Heart left ventricle (tissue), 16 donors: ENCODE measurements at places on chromosomes 2 and 18. TPM values are rescaled to one million over a fixed set of nuclear protein-coding genes. Genes with fewer than 3 reads are reported as not detected.

DNA sequence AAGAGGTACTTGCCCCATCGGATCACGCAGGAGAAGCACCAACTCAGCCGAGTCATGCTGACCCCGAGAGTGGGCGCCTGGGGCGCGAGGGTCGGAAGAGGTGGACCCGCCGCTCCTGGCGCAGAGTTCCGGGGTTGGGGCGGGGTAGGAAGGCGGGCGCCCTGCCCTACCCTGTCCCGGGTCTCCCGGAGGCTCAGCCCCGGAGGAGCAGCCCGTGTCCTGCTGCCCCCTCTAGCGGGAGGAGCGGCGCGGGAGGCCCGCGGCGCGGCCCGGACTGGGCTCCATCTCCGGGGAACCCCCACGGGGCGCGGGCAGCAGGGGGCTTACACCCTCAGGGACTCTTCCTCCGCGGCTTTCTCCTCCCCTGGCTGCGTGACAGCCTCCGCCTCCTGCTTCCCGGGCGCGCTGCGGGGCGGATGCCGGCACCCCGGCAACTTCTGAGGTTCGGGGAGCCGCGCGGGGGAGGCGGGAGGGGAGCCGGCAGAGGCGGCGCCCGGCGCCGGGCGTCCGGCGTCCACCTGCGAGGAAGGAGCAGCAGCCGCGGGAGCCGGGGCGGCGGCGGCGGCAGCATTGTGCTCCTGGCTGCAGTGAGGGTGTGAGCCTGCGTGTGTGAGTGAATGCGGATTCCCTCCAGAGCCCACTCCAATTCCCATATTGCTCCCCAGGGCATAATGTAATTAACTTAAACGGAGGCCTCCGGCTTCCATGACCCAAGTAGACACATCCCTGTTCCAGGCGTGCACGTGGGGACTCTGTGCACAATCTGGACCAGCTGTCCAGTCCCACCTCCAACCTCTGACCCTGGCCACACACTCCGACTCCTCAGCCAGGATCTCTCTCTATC, 7.6 kb upstream of the TNS1 start:
- H3K27ac ChIP-seq, result no peak overlapping the region
- peaks cover 14% of the 10 kb centered on the region for H3K4me1 ChIP-seq
- H3K4me3 ChIP-seq, result peak overlapping the region; percentile 65
- peaks cover 20% of the 10 kb centered on the region for H3K27me3 ChIP-seq
- H3K36me3 ChIP-seq, result no peaks in the 10 kb centered on the region

GRCh38 chr2:165720511-165720910, 73.5 kb downstream of the GALNT3 start:
- no peaks in the 10 kb centered on the region for H3K36me3 ChIP-seq
- H3K27ac ChIP-seq, result no peak overlapping the region
- H3K4me3 ChIP-seq, result no peak overlapping the region
- H3K4me1 ChIP-seq, result no peaks in the 10 kb centered on the region
- H3K27me3 ChIP-seq, result peaks cover 10% of the 10 kb centered on the region
- no peak for DNase-seq

POTEI gene
- not detected for total RNA-seq

DNA sequence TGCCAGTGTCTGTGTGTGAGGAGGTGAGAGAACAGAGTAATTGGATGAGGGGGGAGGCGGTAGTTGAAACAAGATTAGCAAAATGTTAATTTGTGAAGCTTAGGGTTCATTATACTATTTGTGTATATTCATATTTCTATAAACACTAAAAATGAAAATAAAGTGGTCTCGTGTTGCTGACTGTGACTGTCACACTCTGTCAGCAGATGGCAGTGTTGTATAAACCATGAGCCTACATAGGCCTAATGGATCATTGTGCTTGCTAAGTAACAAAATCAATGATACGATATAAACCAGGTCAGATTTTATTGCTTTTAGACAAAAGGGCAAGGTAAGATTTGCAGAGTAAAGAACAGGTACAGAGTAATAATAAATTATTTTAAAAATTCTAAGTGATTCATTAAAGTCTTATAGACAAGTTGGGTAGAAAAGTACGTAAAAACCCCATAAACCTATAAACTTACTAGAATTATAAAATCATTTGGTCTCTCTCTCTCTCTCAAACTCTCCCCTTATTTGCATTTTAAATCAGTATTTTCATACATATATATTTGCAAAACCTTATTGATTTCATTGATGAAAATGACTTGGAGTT, 182.7 kb downstream of the RPIA start:
- no peaks in the 10 kb centered on the region for H3K27me3 ChIP-seq
- H3K4me3 ChIP-seq, result no peak overlapping the region
- no peaks in the 10 kb centered on the region for H3K4me1 ChIP-seq
- H3K36me3 ChIP-seq, result no peaks in the 10 kb centered on the region
- no peak overlapping the region for H3K27ac ChIP-seq

FBXO41 gene
- total RNA-seq, result 0.57 TPM

DNA sequence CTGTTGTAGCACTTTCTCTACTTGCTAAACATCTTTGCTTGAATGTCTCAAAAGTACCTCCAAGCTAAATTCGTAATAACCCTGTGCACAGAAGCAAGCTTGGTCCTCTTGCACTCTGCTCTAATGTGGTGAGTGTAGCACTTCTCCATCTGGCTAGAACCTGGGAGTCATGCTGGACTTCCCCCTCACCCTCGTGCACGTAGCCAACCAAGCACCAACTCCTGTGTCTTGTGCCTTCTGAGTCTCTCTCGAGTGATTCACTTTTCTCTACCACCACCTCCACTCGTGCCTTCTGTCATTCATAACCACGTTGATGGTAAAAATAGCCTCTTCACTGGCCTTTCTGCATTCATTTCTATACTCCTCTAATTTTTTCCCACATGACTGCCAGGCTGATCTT, 91.9 kb upstream of the KCNE4 start:
- H3K36me3 ChIP-seq, result no peaks in the 10 kb centered on the region
- H3K27me3 ChIP-seq, result no peaks in the 10 kb centered on the region
- H3K4me1 ChIP-seq, result no peaks in the 10 kb centered on the region
- no peak for DNase-seq
- H3K4me3 ChIP-seq, result no peak overlapping the region
- H3K27ac ChIP-seq, result no peak overlapping the region

- peaks cover 5% of the 10 kb centered on the region for H3K27me3 ChIP-seq
- H3K4me1 ChIP-seq, result no peaks in the 10 kb centered on the region
- no peak for DNase-seq
- H3K36me3 ChIP-seq, result no peaks in the 10 kb centered on the region
- no peak overlapping the region for H3K4me3 ChIP-seq
Measured at GRCh38 chr2:26840937-26841610, 6.9 kb upstream of the DPYSL5 start.

DNA sequence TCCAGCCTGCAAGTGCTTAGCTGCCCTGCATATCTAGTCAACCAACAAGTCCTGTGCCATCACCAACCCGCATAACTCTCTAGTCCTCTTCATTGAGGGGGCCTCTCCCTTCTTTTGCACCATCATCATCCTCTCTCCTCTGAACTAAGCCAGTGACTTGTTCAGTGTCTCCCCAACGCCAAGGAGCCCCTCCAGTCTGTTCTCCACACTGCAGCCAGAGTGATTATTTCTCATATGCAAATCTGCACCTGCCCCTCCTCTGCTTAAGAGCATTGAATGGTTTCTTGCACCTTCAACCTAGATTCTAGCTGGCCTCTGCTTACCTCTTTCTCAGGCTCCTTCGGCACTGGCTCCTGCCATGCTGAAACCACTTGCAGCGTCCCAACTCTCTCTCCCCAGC, 141.8 kb downstream of the FAM161A start:
- H3K27me3 ChIP-seq, result no peaks in the 10 kb centered on the region
- DNase-seq, result no peak
- no peaks in the 10 kb centered on the region for H3K36me3 ChIP-seq
- H3K4me1 ChIP-seq, result no peaks in the 10 kb centered on the region
- H3K4me3 ChIP-seq, result no peak overlapping the region
- no peak overlapping the region for H3K27ac ChIP-seq

- DNase-seq, result no peak
- no peaks in the 10 kb centered on the region for H3K4me1 ChIP-seq
- no peaks in the 10 kb centered on the region for H3K27me3 ChIP-seq
- no peak overlapping the region for H3K4me3 ChIP-seq
- no peak overlapping the region for H3K27ac ChIP-seq
Measured at GRCh38 chr18:68056936-68057335, 540.4 kb upstream of the DSEL start.

DNA sequence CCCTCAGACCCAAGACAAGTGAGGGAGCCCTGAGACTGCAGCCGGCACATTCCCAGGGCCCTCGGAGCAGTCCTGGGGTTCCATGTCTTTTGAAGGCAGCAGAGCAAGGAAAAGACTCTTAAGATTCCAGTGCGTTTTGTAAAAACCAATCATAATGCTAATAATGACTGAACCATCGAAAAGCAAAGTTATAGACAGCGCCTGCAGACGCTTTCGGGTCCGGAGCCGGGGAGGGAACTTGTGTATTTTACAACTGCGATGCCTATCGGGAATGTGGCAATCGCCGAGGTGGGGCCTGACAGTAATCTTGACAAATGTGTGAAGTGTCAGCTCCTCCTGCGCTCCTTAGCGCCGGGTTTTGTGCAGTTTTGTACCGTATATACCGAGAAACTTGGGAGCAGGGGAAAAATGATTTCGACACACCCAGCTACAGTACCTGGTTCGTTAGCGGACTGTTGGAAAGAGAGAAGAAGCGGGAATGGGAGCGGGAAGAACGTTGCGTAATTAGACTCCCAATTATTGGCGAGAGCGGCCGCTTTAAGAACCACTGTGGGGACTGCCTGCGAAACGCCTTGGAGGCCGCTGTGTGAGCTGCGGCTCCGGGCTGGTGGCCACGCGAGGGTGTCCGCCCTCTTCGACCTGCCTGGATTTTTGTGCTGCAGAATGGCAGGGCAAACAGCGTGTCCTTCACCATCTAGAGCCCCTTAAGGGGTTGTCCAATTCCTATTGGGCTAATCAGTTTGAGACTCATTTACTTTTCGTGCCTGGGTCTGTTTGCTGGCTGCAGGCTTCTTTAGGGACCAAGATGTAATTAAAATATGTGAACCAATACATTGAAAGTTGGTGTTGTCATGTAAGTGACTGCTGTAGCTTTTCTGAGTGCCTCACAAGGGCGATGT, 2.4 kb downstream of the EPAS1 start:
- H3K36me3 ChIP-seq, result no peaks in the 10 kb centered on the region
- H3K4me1 ChIP-seq, result peaks cover 38% of the 10 kb centered on the region
- peak overlapping the region; percentile 99 for H3K4me3 ChIP-seq
- peak overlapping the region; percentile 96 for H3K27ac ChIP-seq

DNA sequence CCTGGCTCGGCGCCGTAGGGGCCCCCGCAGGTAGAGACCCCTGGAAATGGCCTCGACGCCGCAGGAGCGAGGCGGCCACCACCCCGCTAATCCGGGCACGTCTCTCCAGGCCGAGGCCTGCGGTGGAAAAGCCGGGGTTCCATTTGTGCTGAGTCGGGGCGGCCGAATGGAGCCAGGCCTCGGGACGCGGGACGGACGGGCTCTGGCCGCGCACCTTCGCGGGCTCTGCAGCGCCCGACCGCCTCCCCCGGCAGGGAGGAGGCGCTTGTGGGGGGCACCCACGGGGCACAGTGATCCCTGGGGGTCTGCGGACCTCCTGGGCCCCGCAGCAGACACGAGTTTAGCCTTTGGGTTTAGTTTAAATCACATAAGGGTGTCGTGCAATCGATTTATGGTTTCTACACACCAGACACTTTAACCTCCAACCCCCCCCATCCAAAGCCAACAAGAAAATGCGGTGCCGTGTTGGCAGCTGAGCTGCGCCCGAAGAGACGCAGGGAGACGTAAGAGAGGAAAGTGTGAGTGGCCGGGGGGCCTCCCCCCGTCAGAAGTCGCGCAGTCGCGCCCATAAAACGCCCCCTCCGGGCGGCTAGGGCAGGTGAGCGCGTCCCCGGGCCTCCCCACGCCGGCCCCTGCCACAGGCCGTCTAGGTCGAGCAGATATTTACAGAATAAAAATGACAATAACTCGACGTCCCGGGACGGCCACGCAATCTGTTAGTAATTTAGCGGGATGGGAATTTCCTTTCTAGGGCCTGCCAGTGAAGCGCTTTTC, 1.0 kb upstream of the NFATC1 start:
- H3K4me1 ChIP-seq, result peaks cover 20% of the 10 kb centered on the region
- H3K27me3 ChIP-seq, result no peaks in the 10 kb centered on the region
- DNase-seq, result peak; percentile 56
- H3K4me3 ChIP-seq, result peak overlapping the region; percentile 35
- H3K36me3 ChIP-seq, result no peaks in the 10 kb centered on the region

GRCh38 chr2:80525152-80525551, 220.6 kb upstream of the LRRTM1 start:
- no peak overlapping the region for H3K27ac ChIP-seq
- no peak for DNase-seq
- no peaks in the 10 kb centered on the region for H3K36me3 ChIP-seq
- H3K4me3 ChIP-seq, result no peak overlapping the region
- H3K4me1 ChIP-seq, result no peaks in the 10 kb centered on the region
- no peaks in the 10 kb centered on the region for H3K27me3 ChIP-seq

DNA sequence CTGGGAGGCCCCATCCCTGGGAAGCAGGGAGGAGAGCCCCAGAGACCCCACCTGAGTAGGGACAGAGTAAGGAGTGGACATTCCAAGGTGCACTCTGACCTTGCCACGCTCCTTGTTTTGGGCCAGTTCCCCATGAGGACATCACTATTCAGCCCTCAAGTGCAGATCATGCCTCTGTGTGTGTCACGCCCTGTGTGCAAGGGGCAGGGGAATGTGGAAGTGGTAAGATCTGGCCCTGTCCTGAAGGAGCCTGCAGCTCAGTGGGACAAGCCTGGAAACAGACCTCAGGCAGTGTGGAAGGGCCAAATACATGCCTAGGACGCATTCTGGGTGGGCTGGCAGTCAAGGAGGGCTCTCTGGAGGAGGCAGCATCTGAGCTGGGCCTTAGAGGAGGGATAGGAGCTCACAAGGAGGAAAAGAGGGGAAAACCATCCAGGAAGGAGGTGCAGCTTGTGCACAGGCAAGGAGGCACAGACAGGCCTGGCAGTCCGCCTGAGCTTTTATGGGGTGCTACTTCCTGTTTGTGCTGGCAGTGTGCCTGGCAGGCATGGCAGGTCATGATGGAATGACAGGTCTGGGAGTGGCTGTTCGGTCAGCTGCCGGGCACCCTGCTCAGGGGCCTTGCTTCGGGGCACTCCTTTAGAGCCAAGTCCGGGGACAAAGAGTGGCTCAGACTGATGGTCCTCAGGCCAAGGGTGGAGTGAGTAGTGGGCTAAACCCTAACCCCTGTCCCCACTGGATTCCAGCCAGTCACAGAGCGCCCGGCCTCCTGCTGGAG, 3.3 kb downstream of the KLHL30 start:
- peaks cover 56% of the 10 kb centered on the region for H3K4me1 ChIP-seq
- peak overlapping the region; percentile 26 for H3K4me3 ChIP-seq
- DNase-seq, result no peak
- no peaks in the 10 kb centered on the region for H3K36me3 ChIP-seq
- H3K27ac ChIP-seq, result peak overlapping the region; percentile 43

DNA sequence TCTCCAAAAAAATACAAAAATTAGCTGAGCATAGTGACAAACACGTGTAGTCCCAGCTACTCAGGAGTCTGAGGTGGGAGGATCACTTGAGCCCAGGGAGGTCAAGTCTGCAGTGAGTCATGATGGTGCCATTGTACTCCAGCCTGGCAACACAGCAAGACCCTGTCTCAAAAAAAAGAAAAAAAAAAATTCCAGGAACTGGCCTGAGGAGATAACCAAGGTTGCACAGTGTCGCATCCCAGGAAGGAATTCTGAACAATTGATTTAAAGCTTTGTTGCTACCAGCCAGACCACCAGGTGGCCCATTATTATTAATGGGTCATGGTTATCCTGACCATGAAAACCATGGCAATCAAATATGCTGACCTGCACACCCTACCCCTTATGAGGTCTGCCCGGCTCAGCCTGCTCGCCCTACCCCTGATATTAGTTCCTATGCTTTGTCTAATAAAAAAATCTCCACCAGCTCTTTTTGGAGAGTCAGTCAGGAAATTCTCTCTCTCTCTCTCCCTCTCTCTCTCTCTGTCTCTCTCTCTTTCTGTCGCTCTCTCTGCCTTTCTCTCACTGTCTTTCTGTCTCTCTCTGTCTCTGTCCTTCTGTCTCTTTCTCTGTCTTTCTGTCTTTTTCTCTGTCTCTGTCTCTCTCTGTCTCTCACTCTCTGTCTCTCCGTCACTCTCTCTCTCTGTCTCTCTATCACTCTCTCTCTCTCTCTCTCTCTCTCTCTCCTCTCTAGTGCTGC, 73.7 kb downstream of the NCAPH start:
- no peaks in the 10 kb centered on the region for H3K27me3 ChIP-seq

FIGN gene
- total RNA-seq, result 8.4 TPM
